ENCODE measurements at places on chromosomes 2 and 18. TPM values are rescaled to one million over a fixed set of nuclear protein-coding genes. Genes with fewer than 3 reads are reported as not detected.

DNA sequence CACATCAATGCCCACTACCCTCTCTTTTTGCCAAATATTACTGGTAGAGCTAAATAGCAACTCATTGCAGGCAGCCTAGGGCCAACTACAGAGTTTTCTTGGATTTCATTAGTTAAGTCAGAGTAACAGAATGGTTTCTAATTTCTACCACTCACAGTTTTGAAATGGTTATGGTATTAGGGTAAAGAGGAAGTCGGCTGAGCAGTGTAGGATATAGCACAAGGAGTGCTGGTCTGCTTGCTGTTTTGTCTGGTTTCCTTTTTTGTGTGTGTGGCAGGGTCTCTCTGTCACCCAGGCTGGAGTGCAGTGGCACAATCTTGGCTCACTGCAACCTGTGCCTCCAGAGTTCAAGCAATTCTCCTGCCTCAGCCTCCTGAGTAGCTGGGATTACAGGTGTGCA lies 289.2 kb upstream of the CCDC68 start:
- DNase-seq, result no peak

- no peak for DNase-seq
Measured at GRCh38 chr18:74069178-74070050, 78.2 kb downstream of the FBXO15 start.

Gene LYPD6B
- 12.3 TPM for total RNA-seq

Gene CHRNA1
- total RNA-seq, result 4.2 TPM

DNA sequence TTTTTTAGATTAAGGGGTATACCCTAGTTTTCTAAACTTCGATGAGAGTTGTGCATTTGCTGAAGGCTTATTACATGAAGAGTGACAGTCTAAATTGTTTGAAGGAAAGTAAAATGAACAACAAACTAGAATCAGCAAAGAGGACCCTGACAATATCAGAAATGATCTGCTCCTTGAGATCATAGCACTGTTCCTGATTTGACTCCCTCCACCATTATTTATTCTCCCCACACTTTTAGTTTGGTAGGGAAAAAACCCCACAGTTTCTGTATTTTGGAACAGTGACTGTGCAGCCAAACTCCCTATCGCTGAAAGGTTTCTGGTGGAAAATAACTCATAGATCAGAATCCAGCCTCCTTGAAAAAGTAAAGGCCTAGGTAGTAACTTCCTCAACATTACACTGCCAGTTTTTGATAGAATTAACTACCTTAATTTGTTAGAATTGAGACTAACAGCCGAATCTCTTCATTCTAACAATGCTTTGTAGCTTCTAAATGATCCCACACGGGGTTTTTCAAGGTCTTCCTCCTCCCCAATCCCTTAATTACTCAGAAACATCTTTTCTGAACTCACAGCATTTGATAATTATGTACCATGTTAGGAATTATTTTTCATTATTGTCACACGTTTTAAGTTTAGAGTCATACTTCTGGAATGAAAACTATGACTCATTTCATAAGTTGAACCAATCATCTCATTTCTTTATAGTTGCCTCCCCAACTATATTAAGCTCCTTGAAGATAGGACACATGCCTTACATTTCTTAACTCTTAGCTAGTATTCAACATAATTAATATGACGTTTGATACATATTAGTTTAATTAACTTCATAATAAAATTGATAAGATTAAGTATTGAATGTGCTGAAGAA lies 2.9 kb downstream of the MYL12A start:
- DNase-seq, result no peak

DNA sequence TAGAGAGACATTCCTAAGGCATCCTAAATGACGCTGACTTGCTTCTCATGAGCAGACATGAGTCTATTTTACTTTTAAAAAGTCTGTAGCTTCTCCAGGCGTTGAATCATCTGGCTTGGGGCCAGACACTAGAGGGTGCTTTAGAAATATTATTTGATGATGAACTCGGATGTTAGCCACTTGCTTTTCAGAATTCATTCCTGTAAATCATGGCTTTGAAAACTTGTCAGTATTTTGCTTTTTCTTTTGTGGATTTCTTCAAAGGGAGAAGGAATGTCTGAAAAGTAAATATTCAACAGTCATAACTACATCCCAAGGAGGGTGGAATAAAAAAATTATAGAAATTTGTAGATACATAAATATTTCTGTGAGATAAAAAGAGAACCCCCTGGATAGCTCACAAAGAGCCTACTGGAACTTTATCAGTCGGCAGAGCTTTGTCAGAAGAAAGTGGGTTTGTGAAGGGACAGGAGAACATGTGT lies 370.8 kb downstream of the OSR1 start:
- DNase-seq, result peak; percentile 83

DNA sequence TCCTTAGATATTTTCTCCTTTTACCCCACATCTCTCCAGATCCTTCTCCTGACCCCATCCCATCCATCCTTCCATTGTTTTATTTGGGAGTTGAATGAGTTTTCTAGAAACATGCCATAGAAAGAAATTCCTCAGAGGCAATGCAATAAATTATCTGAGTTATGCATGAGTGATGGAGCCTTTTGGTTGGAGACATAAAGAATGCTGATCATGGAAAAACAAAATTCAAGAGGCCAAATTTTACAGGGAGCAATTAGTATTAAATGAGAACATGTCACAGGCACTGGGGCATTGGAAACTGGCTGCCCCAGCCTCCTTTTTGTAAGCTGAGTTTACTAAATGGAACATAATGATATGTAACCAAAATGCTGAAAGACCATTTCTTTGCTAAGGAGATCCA lies 74.2 kb upstream of the LCLAT1 start:
- peak; percentile 62 for DNase-seq

GRCh38 chr18:36993068-36993467 lies 164.1 kb downstream of the KIAA1328 start:
- no peak for DNase-seq

- no peak for DNase-seq
Measured at GRCh38 chr2:25955869-25956535, 26.3 kb downstream of the KIF3C start.

DNA sequence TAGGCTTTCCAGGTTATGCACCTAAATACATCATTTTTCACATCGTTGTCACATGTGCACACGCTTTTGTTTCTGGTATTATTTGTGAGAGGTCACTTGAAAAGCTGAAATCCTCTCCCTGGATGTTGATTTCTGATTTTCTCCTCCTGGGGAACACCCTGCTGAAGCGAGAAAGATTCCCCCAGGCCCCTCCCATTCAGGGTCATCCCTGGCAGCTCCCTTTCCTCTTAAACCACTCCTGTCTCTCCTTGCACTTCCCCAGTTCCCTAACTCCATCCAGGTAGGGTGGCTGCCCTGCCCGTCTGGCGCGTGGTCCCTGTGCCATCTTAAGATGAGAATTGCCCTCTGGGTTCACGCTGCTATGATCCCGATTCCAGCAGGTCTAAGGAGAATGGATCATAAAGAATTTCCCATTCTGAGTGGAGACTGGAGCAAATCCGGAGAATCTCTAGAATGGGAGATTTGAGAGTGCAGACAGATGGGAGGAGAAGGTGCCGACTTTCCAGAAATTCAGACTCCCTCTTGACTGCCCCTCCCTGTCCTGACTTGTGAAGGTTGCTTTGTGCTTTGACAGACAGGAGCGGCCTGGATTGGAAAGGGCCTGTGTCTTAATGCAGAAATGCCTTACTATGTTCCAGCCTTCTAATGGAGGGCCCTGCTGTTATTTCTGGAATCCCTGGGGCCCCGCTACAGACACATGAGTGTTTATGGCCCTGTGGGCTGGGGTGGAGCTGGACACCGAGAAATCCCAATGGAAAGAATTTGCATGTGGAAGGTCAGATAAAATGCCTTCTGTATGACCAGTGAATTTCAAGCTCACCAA lies 1.3 kb upstream of the YWHAQ start:
- DNase-seq, result no peak

DNA sequence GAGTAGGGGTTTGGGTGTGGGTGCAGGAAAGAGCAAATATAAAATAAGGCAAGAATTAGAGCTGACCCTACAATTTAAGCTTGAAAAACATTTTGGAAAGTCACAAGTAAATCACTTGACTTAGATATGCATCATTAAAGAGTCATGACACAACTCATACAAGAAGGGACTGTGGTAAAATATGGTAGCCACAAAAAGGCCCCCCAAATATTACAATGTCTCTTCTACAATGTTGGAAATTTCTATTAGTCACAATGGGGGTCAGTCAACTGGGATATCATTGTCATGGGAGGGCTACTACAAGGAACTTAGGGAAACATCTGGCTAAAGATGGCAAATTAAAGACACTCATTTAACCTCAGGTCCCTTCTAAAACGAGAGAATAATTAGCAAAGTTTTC lies 15.7 kb upstream of the SERPINB2 start:
- no peak for DNase-seq

DNA sequence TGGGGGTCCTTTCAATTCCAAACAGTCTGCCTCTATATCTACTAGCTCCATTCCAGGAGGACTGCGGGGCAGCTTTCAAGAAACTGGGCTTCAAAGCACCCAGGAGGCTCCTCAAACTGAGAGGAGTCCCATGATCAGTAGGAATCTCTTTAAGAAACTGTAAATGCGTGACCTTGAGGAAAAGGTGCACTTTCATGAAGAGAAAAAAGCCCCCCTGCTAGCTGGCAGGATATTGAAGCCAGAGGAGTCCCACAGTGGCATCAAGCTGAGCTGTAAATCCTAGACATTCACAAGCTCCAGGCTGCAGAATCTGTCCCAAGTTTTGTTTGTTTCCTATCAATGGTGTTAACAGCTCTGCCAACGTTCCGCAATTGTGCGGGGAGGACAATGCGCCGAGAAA lies 790.1 kb downstream of the SLC4A3 start:
- DNase-seq, result no peak

DNA sequence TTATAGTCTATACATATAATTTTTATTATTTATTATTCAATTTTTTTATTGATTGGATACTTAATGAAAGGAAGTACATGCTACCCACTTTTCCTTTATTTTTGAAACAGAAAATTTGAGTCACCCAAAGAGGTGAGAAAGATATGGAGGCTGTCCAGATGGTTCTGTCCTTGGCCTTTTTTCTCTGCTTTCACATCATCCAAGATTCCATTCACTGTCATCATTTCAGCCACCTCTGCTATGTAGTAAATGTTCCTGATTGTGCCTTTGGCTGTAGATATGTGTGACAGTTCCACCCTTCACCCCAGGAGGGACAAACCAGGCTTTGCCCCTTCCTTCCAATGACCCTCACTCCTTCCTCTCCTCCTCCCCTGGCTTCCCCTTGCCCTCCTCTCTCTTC lies 675.7 kb upstream of the ID2 start:
- DNase-seq, result no peak

DNA sequence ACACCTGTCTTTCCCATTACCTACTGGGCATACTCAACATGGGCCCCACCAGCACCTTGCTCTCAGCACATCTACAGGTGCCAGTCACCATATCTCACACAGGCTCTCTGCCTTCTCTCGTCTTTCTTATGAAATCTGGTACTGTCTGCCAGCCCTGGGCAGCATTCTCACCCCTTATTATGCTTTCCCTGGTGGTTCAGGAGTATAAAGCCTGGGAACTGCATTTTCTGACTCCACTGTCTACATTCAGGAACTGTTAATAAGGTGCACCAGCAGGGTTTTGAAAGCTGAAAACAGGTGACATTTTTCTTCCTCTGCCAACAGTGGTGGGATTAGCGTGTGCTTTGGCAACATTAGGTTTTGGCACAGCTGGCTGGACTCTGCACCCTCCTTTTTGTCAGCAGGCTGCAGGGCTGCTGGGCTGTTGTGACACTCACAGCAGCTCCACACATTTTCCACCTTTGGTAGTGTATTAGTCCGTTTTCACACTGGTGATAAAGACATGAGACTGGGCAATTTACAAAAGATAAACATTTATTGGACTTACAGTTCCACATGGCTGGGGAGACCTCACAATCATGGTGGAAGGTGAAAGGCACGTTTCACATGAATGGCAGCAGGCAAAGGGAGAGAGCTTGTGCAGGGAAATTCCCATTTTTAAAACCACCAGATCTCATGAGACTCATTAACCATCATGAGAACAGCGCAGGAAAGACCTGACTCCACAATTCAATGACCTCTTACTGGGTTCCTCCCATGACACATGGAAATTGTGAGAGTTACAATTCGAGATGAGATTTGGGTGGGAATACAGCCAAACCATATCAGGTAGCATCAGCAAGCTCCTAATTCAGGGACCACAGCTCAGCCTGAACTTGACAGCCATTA lies 343.1 kb upstream of the LYPD1 start:
- DNase-seq, result no peak

DNA sequence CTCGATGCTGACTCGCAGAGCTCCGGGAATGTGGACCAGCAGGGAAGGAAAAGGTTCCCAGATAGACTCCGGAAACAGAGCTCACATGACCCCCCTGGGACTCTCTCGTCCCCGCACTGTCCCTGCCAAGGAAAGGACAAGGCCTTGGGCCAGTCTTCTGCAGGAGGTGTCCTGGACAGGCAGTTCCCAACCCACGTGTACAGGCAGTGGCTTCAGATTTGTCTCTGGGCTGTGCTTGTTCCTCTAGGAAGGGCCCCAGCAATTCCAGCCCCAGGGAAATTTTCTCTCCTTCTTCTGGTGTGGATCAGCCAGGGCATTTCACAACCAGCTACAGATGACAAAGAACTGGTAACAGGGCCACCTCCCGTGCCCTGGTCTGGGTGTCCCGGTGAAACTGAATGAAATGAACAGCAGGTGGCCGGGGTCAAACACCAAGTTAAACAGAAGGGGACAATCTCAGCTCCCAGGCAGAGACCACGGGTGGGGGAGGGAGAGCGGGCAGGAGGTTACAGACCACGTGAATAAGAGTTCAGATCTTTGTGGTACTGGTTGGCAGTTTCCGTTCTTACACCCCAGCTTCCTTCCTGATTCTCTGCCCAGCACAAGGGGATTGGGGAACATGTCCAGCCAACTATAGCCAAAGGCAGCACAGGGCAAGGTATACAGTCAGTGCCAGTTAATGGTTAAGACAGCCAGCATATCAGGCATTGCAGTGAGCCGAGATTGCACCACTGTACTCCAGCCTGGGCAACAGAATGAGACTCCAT lies 52.2 kb upstream of the CAB39 start:
- DNase-seq, result no peak

DNA sequence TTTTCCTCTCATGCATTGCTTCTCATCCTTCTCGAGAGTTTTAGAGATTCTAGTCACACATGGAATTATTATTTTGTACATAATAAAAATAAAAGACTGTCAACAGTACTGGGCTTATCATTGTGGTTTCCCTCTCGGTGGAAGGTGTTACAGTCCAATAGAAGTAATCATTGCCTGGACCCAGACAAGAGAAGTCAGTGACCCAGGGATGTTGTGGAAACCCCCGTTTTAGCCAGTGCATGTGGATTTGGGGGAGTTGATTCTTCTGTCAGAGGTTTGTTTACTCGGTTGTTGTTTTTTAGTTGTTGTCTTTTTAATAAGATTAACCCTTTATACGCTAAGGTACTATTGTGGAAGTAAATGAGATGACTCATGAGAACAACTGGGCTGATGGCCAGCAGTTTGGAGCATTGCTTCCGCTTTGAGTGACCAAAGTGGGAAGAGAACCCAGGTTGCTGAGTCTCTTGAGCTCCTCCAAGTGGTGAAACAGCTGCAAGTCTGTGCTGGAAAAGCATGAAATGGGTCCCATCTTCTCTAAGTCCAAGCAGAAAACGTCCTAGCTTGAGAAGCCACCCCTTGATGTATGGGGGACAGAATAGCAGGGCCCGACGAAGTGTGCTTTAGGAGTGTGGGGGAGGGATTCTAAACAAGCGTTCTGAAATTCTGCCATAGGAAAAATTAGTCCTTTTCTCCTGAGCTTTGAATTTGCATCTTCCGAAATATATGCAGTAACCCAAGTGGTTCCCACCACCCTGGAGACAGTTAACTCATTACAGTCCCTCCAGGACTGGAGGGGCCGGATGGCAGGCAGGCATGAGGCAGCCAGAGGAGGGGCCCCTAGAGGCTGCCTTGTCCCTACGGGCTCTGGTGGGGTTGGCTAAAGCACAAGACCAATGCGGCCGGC lies 61.8 kb upstream of the GPR45 start:
- DNase-seq, result no peak

Gene SERPINB8
- 12.4 TPM for total RNA-seq

Gene GLB1L
- 6.8 TPM for total RNA-seq

Data from skin of body (tissue), 3 donors.